Cortex of kidney (tissue), 1 donor: ENCODE measurements at places on chromosomes 4 and X.

DNA sequence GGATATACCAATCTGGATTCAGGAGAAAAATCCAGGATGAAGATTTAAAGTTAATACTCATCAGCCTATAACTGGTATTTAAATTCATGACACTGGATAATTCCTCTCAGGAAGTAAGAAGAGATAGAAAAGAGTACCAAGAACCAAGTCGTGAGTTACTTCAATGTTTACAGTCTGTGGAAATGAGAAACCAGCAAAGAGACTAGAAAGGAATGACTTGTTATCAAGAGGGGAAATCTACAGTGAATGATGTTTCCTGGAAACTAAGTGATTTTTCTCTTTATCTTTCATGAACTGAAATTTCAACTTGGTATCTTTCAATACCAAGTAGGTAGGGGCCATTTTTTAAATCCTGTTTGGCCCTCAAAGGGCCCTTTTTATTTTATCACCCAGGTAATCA, 217.9 kb upstream of the AFF2 start:
- no peak for DNase-seq

DNA sequence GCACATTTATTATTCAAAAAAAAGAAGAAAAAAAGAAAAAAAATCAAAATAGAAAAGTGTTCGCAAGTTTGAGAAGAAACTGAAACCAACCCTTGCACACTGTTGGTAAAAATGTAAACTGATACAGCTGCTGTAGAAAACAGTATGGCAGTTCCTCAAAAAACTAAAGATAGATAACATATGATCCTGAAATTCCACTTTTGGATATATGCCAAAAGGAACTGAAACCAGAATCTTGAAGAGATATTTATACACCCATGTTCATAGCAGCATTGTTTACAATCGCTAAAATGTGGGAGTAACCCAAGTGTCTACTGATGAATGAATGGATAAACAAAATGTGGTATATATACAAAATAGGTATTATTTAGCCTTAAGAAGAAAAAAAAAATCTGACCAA, 155.4 kb downstream of the TBCK start:
- no peak for DNase-seq

DNA sequence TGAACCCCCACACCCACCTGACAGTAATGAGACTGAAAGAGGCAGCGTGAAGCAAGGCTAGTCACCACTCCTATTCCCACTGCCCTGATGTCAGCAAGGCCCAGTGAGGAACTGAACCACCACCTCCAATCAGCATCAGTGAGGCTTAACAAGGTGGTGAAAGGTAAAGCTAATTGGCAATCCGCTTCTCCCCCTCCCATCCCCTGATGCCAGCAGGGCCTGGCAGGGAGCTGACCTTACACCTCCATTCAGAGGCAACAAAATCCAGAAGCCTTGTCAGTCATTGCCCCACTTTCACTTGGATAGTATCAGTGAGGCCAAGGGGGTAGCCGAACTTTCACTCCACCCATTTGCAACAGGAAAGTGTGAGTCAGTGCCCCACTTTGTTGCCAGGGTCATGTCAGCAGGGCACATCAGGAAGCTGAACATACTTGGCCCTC, 60.8 kb downstream of the AWAT2 start:
- no peak for DNase-seq

GRCh38 chr4:185904381-185904780, 92.4 kb upstream of the SORBS2 start:
- no peak for DNase-seq

DNA sequence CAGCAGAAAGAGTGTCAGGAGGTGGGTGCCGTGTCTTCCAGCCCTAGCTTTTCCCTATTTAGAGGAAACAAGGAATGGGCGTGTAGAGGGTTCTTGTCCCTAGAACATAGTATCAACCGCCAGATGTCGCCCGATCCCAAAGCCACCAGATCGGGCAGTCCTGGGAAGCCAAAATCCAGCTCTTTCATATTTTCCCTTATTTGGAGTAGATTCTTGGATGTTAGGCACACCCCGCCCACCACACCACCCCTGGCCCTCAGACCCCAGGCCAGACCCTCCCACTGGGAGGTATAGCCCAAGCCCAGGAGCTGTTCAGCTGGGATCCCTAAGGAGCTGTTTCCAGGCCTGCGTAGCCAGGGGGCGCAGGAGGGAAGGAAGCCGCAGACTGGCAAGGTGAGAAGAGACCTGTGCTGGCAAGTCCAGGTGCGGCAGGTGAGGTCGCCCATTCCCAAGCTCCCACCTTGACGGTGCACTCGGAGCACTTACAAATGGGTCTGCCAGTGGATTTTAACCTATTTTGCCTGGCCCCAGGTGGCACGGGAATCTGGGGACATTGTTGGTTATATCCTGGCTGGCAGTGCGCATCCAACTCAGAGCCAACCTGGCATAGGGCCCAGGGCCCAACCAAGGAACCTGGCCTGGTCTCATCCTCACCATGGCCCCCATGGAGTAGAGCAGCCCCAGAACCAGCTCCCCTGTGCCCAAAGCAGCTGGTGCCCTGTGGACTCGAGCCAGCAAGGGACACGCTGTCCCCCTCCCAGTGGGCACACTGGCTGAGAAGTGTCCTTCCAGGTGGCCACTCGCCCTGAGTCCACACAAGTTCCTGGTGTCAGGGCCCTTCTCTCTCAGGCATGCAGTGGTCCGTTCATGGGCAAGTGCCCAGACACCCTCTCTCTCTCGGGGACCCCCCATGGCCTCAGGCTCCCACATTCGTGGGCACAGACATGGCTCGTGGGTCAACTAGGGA, 811 bp downstream of the FLNA start:
- no peak for DNase-seq

GRCh38 chrX:100085846-100086245, 324.2 kb downstream of the PCDH19 start:
- DNase-seq, result no peak

GRCh38 chrX:17046478-17047097, 100.1 kb downstream of the REPS2 start:
- DNase-seq, result no peak

DNA sequence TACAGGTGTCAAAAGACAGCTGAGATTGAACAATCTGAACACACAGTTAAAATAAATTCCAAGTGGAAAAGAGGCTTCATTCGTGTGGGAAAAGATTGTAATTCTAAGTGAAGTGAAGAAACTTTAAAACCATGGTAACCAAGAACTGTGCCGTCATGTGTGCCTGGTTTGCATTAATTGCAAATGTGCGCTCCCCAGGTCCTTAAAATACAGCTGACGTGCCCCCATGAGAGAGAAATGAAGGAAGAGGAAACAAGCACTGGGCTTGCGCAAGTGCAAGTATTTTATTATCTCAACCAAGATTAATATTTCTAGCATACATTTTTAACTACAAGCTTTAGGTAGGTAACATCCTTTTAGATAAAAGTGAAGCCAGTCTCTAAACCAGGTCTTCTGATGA, 92.5 kb downstream of the PARM1 start:
- no peak for DNase-seq

GRCh38 chr4:41236032-41236431, 20.7 kb upstream of the UCHL1 start:
- DNase-seq, result no peak

GRCh38 chr4:54695788-54696187, 38.0 kb downstream of the KIT start:
- DNase-seq, result no peak

DNA sequence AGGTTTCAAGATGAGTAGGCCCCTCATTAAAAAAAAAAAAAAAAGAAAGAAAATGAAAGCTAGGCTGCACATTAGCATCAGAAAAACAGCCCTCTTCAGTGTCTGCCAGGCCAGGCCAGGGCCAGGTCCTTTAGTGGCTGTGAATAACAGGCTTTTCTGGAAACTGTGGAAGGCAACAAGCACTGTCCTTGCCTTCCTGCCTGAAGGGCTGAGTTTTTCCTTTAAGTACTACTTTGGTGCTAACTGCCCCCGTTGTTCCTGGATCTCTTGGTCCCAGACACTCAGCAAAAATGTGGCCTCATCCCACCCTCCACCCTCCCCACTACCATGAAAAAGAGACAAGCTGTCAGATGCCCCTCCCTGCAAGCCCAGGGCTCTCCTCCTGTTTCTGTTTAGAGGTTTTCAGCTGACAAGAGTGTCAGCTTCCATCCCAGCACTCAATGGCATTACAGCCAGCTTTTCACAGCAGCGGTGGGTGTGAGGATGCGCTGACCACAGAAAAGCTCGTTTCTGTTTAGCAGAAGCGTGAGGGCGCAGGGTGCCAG, 174.2 kb downstream of the NHS start:
- DNase-seq, result no peak

DNA sequence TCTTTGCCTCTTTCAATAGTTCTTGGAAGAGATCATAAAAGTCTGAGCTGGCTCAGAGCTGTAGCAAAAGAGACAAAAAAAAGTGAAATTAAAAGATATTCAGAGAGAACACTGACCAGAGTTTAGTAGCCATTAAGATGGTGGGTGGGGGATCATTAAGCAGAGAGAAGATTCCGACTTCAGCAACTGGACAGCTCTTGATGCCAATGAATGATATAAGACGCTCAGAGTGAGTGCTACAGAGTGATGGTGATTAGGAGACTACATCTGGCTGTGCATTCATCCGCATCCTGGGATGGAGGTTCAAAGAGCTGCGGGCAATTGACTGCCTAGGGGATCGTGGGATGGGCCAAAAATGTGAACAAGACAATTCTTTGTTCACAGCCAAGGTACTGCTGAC, 178.5 kb downstream of the PACRGL start:
- no peak for DNase-seq

DNA sequence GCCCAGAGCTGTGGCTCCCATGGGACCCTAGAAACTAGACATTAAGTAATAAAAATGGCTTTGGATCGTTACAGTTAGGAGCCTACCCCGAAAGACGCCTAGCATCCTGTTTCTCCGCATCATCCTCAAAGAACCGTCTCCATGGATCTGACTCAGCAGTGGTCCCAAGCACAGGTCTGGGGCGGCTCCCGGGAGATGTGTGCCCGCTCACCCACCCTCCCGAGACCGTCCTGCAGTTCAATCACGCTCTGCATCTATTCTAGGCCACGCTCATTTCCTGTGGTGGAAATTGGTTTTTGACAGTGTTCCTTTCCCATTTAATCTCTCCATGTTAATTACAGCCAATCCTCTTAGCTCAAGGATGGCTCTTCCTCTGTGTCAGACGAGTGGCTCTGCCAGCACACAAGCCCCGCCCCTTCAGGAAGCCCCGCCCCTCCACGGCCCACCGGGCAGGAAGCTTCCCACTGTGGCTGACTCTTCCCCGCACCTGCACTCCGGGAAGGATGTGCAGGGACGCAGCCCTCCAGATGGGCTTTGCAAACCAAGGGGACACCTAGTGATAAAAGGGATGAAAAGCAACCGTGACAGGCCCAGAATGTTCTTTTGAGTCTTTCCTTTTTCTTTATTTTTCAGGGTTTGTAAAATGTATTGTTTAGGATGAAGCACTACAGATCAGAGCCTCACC, 34.5 kb upstream of the HELT start:
- DNase-seq, result no peak

DNA sequence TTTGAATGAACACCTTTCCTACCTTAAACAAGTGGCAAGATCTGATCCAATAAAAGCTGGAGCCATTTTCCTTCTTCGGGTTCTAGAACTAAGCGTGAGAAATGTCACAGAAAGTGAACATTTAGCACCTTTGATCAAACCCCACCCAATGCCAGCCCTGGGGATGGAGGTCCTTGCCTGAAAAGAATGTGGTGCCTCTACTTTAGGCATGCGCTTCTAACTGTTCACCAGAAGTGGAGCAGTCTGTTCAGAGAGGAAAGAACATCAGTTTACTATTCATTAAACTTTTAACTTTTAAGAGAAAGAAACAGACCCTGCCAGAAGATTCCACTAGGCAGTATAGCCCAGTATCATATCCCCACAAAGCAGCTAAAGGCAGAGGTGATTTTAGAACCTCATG, 75.9 kb downstream of the INTS12 start:
- DNase-seq, result no peak

- no peak for DNase-seq
Observed at GRCh38 chr4:26406346-26406975, 83.8 kb downstream of the CCKAR start.

GRCh38 chr4:102216666-102217065, 128.6 kb downstream of the SLC39A8 start:
- DNase-seq, result no peak

DNA sequence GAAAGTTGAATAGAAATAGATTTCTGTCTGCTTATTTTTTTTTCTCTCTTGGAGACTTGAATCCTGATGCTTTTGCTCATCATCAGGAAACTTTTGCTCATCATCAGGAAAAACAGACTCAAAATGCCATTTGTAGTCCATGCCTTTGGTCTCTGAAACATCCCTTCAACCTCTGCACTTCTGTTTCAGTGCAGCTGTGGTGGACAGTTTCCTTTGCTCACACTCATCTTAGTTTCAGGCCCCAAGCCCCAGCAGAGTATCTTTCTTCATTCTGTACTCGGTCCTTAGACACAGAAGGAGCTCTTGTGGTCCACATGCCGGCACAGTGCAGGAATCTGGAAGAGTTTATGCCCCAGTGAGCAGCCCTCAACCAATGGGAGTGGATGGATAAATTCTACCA, 337.9 kb downstream of the PPP3CA start:
- no peak for DNase-seq

GRCh38 chr4:56048702-56049431, 100.1 kb downstream of the CEP135 start:
- no peak for DNase-seq

DNA sequence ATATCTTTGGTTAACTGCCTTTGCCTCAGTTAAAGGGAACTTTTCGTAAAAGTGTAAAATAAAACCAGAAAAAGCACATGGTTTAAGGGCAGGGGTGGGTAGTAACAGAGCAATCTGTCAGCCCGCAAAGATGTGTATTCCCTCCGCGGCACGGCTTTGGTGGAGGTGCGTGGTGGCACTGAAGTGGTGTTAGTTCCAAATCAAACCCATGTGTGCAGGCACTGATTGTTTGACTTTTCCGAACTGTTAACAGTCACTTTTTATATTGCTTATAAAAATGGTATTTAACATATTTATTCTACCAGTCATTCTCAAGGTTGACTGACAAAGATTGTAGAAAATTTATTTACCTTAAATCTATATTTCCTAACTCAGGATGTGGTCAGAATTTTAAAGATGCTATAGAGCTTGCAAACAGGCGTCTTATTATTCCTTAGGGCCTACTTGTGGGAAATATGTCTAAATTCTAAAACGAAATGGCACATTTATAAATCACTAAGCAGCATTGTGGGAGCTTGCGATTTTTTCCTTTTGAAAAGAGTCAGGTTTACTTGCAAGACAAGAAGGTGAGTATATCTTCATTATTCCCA, 272.7 kb upstream of the PCDH18 start:
- DNase-seq, result no peak

DNA sequence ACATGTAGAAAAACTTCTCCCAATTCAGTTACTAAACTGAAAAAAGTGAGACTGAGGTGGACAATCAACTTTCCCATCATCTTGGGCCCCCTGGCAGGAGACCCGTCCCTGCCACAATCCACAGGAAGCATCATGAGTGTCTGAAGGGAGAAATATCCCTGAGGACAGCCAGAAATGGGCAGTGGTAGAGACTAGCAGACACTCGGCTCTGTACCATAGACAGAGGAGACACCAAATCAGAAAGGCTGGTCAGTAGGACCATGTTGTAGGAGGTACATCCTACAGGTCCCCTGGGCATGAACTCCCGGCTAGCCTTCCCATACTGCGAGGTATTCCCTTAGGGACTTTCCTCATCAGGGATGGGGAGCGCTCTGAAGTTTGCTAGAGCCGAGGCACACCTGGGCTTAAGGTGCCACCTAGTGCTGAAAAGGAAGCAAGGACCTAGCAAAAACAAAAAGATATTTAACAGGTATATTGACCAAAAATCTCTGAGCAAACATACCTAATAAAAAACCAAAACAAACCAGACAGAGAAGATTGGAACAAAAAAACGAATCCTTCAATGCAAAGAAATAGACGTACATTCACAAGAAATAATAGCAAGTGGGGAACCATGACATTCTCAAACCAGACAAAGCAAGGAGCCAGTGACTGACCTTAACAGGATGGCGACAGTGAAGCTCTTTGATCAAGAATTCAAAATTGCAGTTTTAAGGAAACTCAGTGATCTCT, 55.6 kb downstream of the HAUS3 start:
- no peak for DNase-seq
